ENCODE measurements at places on chromosomes 6 and 20.

- no peak for DNase-seq
Observed at GRCh38 chr20:48790473-48791003, 37.3 kb downstream of the PREX1 start.

GRCh38 chr6:72672906-72673305, 51.0 kb downstream of the KCNQ5 start:
- DNase-seq = no peak

DNA sequence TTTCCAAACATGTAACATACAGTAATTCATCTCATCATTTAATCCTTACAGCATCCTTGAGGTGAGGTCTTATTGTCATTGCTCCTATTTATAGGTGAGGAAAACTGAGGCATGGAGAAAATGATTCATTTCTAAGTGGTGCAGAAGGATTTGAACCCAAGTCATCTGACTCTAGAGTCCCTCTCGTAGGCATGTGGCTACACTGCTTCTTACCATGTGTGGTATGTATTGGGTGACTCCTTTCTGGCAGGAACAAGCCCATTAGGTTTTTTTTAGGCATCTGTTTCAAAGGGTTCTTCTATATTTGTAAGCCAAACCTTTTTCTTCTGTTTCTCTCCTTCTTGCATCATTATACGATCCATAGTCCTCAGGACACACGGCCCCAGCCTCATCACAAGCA, 94.8 kb downstream of the PPP1R14C start:
- no peak for DNase-seq

DNA sequence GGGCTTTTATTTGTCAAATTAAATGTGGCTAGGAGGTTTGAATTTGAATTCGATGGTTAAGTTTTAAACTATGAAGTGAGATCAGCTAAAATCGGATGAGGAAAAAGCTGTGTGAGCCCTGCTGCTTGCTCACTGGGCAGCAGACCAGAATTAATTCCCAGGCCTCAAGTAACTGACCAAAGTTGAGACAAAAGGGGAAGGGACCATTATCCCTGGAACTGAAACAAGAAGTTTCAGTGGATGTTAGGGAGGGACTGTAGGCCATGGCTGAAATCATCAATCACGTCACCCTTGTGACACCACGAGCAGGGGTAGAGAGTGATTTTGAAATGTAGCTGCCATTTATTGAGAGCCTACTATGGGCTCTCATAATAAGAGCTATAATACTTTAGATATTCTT, 7.0 kb upstream of the PRSS35 start:
- DNase-seq = no peak

DNA sequence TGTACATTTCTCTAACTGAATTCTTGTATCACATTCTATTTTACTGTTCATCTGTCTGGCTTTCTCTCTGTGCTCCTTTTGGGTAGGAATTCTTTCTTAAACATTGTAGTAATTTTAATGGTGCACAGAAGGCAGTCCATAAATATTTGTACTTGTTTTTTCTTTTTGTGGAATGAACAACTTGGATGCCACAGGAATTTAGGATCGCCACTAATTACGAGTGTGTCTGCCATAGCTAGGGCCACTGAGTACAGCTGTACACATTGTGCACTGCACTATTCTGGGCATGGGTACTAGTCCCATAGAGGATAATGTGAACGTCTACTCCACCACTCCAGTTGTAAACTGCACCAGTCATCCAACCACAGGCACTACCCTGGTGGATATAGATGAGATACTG, 39.3 kb upstream of the TMEM200A start:
- DNase-seq = no peak

GRCh38 chr6:129203190-129203900, 320.4 kb downstream of the LAMA2 start:
- DNase-seq = no peak

- DNase-seq = no peak
Observed at GRCh38 chr6:110421749-110422443, 6.5 kb upstream of the DDO start.

- DNase-seq = no peak
Observed at GRCh38 chr20:1427457-1428054, 34.7 kb upstream of the FKBP1A start.

DNA sequence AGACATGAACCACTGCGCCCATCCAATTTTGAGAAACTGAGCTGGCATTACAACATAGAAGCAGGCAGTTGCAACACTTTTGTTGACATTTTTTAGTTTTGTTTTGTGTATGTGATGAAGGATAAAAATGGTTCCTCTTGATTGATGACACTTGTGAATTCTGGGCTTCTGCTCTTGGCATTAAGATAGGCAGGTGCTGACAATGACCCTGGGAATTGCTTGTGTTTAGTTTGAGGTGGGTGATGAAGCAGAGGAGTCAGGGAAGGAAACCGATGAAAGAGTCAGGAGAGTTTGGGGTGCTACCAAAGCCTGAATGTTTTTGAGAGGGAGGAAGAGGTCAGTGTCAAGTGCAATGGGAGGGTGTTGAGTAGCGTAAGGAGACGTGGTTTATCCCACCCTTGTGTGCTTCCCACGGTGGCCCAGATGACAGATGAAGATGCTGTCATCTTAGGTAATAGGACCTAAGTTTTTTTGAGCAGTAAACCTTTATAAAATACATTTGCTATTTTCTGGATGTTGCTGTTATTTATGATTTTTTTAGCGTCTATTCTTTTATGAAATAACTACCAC, 19.4 kb downstream of the CDS2 start:
- DNase-seq = no peak

- no peak for DNase-seq
Observed at GRCh38 chr6:24441599-24441904, 38.8 kb downstream of the MRS2 start.

DNA sequence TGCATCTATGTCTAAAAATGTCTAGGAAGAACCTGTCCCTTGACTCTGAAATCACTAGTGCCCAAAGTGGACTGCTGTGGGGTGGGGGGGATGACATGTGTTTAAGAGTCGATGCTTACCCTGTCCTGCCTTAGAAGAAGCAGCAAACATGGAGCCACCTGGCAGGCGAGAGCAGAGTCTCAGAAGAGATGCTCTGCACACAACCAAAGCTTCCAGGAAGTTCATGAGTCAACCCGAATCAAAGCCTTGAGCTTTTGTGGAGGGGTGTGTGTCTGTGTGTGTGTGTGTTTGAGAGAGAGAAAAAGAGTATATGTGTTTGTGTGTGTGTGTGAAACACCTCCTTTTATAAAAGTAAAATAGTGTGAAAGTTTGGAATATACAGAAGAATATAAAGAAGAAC, 269.9 kb downstream of the ALDH8A1 start:
- no peak for DNase-seq

- DNase-seq = no peak
Observed at GRCh38 chr6:167501831-167502385, 177.0 kb downstream of the TTLL2 start.

DNA sequence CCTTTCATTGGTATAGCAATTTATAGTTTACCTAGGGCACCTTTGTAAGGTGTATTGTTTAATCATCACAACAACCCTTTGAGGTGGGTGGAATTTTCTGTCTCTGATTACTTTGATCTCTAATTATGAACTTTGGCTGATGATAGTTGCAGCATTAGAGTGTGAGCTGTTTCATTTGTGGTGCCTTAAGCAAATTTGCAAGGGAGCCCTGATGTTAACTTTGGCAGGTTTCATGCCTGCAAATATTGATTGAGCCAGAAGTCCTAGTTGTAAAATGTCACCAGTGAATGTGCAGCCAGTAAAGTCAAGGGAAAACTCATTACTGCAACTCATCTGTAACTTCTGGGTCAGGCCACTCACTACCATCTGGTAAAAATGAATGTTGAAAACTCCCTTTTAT, 29.8 kb downstream of the CTNNBL1 start:
- DNase-seq = no peak

DNA sequence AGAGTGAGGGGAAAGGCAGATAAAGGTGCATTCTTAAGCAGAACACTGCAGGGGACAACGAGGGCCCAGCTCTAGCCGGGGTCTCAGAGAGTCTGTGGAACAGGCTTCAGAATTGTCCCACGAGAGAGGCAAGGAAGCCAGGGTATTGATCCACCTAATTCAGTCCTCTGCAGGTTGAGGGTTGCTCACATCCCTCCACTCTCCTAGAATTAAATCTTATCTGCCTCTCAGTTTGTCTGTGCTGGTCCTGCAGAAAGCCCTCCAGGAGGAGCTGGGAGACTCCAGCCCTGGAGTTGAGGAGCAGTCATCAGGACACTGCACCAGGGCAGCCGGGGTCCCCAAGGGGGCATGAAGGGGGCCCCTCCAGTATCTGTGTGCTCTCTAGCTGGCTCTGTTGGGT, 39.1 kb downstream of the SLC24A3 start:
- no peak for DNase-seq

All from GM12864 (cell line).